ENCODE measurements at places on chromosomes 5 and 9. TPM values are rescaled to one million over a fixed set of nuclear protein-coding genes. Genes with fewer than 3 reads are reported as not detected.

UBAP2 gene
- 33.4 TPM for total RNA-seq

OMD gene
- total RNA-seq = 1.4 TPM

FGF1 gene
- 0.65 TPM for total RNA-seq

ZNF883 gene
- 0.51 TPM for total RNA-seq

SHROOM1 gene
- total RNA-seq = 22.7 TPM

SLC34A3 gene
- not detected for total RNA-seq

GABRA6 gene
- not detected for total RNA-seq

Data from MCF 10A (cell line).